ENCODE measurements at places on chromosomes 2 and 18.

DNA sequence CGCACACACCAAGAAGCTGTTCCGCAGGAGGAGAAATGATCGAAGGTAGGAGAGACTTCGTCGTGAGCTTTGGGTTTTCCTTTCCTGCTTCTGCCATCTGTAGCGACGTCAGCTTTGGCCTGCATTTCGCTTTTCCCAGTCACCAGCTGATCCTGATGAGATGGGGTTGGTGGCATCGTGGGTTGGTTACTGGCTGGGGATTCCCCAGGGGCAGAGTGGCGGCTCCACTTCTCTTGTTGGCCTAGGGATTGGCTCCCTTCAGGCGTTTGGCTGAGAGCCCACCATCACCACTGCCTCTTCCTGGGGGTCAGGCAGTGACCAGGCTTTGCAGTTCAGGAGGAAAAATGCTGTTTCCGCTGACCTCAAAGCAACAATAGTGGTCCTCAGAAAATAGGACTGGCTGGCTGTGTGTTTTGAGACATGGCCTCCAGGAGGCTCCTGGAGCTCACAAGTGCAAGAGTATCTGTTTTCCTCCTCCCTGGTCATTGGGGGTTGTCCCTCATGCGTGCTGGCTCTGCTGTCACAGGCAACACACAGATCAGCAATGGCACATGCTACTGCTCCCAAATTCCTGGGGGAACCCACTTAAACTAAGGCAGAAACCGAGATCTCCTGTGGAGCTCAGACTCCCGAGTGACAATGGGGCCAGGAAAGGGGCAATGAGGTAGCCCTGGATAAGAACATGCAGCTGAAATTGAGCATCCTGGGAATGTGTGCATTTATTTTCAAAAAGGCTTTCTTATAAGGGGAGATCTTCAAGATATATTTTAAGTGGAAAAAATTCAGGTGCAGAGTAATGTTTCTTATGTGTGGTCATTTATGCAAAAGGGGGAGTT lies 173.0 kb downstream of the CTIF start:
- no peak overlapping the region for H3K4me3 ChIP-seq
- no peak for DNase-seq
- no peak overlapping the region for H3K27ac ChIP-seq
- H3K36me3 ChIP-seq = peaks cover 7% of the 10 kb centered on the region
- peaks cover 7% of the 10 kb centered on the region for H3K4me1 ChIP-seq
- H3K27me3 ChIP-seq = no peaks in the 10 kb centered on the region

DNA sequence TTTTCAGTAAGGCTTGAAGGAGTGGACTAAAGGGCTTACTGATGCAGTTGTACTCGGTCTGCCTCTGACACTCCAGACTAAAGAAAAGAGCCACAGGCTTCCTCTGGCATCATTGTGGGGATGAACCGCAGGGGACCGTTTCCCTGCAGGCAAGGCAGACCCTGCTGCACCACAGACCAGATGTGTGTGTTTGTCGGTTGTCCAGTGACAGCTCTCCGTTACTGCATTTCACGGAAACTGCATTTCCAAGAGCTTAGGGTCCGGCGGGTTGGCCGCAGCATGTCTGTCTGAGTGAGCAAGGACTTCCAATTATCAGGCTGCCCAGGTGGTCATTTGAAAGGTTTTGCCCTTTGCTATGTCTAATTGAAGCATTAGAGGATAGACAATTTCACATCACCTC lies 98.1 kb downstream of the FAM210A start:
- no peak overlapping the region for H3K4me3 ChIP-seq
- no peak for DNase-seq
- no peaks in the 10 kb centered on the region for H3K36me3 ChIP-seq
- H3K27me3 ChIP-seq = no peaks in the 10 kb centered on the region
- H3K27ac ChIP-seq = no peak overlapping the region

- DNase-seq = no peak
- H3K36me3 ChIP-seq = no peaks in the 10 kb centered on the region
- H3K4me3 ChIP-seq = no peak overlapping the region
- no peak overlapping the region for H3K27ac ChIP-seq
- H3K4me1 ChIP-seq = no peaks in the 10 kb centered on the region
Observed at GRCh38 chr2:10150436-10150835, 27.9 kb downstream of the RRM2 start.

GRCh38 chr2:169507698-169508097 lies 1.8 kb upstream of the KLHL41 start:
- no peak overlapping the region for H3K4me3 ChIP-seq
- H3K4me1 ChIP-seq = peaks cover 20% of the 10 kb centered on the region
- peaks cover 14% of the 10 kb centered on the region for H3K36me3 ChIP-seq
- no peaks in the 10 kb centered on the region for H3K27me3 ChIP-seq

DNA sequence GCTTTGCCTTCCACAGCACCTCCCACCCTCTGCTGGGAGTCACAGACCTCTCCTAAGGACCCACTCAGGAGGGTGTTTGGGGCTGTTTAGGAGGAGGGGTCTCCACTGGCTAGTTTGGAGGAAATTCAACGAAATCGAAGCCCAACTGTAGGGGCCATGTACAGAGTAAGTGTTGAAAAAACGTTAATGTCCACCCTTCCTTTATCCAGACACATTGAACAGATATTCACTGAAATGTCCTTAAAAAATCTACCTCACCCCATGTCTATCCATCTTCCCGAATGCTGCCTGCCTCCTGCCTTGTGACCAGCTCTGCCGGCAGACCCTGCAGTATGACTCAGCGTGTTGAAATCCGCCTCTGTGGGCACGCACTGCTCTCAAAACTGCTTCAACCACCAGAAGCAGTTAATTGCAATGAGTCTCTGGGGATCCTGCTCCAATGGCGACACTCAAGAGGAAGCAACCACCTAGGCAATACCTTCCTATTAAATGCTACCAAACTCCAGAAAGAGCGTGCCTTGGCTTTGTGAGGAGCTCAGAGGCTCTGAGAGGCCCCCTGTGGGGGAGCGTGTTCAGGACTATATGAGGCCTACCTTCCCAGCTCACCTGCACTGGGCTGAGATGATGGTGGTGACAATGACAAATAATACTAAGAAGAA lies 61.4 kb upstream of the RTN4 start:
- peak; percentile 94 for DNase-seq
- no peaks in the 10 kb centered on the region for H3K27me3 ChIP-seq
- H3K27ac ChIP-seq = peak overlapping the region; percentile 93
- no peaks in the 10 kb centered on the region for H3K36me3 ChIP-seq
- peaks cover 21% of the 10 kb centered on the region for H3K4me1 ChIP-seq
- no peak overlapping the region for H3K4me3 ChIP-seq

DNA sequence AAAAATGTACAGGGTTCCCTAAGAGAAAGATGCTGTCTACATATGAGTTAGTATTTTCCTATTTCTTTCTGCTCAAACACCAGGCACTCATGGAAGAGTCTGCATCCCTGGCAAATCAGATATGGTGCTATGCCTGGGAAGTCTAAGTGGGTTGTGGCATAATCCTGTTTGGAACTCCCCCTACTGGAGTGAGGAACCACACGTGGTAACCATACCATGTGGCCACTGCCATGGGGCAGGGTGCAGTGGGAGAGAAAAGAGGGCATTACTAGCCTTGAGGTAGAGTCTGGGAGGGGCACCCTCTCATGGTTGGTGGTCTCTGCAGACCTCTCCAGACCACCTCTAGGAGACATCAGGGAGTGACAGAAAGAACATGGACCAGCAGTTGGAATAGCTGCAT lies 257.9 kb upstream of the ATP5MC3 start:
- no peak for DNase-seq
- peaks cover 6% of the 10 kb centered on the region for H3K27me3 ChIP-seq
- no peak overlapping the region for H3K27ac ChIP-seq
- no peaks in the 10 kb centered on the region for H3K4me1 ChIP-seq
- no peak overlapping the region for H3K4me3 ChIP-seq

DNA sequence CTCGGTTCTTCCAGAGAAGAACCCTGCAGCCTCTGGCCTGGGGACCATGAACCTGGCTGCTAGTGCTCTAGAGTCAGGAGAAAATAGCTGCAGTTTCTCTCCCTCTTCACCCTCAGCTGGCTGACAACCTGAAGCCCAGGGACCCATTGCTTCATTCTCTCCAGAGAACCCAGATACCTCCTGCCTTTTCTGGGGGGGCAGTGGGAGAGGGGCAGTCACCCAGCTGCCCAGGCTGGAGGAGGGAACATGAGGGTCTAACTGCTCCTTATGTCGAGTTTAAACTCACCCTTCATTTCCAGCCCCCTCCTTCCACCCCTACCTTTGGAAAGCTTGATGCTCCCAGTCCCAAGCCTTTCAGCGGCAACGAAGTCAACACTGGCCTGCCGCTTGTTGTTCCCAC lies 7.6 kb upstream of the ZFAND2B start:
- H3K36me3 ChIP-seq = no peaks in the 10 kb centered on the region
- no peak overlapping the region for H3K27ac ChIP-seq
- no peaks in the 10 kb centered on the region for H3K27me3 ChIP-seq
- H3K4me1 ChIP-seq = no peaks in the 10 kb centered on the region

DNA sequence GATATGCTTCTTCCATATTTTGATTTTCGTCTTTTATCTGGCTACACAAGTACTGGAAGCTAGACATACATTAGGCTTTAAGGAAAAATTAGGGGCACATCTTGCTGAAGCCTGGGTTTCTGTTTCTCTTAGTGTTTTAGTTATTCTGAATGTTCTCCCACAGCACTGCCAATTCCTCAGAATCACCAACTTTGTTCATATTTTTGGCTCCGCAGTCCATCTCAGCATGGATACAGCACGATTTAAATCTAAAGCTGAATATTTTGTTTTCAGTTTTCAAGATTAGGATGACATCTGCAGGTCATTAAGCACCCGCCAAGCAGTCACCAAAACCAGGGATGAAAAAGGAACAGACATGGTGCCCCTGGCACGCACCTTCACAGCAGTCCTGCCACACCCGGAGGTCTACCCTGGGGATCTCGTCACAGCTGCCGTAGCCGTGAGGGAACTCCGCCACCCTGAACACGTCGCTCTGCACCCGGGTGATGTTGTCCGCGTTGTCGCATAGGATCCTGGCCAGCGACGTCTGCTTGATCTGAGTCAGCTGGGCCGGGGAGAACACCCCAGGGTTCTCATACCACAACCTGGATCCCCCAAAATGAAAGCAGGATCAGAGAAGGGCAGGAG lies 101.2 kb downstream of the PXDN start:
- peak overlapping the region; percentile 37 for H3K27ac ChIP-seq
- peaks cover 77% of the 10 kb centered on the region for H3K36me3 ChIP-seq
- peaks cover 5% of the 10 kb centered on the region for H3K4me1 ChIP-seq
- H3K27me3 ChIP-seq = no peaks in the 10 kb centered on the region
- no peak for DNase-seq
